ENCODE measurements at places on chromosomes 2 and 18.

- DNase-seq, result no peak
Observed at GRCh38 chr2:185082749-185083148, 484.4 kb downstream of the ZNF804A start.

DNA sequence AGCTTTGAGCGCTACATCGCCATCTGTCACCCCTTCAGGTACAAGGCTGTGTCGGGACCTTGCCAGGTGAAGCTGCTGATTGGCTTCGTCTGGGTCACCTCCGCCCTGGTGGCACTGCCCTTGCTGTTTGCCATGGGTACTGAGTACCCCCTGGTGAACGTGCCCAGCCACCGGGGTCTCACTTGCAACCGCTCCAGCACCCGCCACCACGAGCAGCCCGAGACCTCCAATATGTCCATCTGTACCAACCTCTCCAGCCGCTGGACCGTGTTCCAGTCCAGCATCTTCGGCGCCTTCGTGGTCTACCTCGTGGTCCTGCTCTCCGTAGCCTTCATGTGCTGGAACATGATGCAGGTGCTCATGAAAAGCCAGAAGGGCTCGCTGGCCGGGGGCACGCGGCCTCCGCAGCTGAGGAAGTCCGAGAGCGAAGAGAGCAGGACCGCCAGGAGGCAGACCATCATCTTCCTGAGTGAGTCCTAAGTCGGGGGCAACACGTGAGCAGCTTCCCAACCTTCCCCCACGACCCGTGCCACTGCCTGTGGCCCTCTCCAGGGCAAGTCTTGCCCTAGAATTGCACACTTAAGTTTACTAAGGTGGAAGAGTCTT, 928 bp downstream of the GPR39 start:
- no peak for DNase-seq

DNA sequence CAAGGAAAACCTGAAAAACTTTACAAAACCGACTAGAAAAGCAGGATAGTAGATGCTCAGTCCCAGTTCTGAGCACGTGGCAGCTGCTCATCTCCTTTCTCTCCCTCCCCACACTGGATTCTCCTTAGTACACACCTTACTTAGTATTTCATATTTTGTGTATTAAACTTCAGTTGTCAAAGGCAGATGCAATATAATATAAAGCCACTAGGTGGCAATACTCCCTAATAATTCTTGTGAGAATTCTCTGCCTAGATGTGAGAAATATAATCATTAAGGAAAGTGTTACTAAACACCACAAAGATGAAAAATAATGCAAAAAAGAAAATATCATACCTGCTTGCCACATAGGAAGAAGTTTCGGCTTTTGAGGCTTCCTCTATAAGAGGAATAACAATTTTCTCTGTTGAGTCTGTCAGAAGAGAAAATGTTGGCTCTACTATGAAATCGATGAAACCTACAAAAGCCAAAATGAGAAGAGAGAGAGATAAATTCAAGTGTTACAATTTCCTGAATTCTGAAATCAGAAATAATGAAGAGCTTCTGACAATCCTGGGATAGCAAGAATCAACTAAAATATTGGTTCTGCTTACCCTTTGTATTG, 200.6 kb downstream of the PPP1R1C start:
- DNase-seq, result no peak

GRCh38 chr2:64661741-64662169, 8.0 kb upstream of the SERTAD2 start:
- no peak for DNase-seq

- no peak for DNase-seq
Observed at GRCh38 chr2:233142355-233142897, 82.3 kb downstream of the INPP5D start.

DNA sequence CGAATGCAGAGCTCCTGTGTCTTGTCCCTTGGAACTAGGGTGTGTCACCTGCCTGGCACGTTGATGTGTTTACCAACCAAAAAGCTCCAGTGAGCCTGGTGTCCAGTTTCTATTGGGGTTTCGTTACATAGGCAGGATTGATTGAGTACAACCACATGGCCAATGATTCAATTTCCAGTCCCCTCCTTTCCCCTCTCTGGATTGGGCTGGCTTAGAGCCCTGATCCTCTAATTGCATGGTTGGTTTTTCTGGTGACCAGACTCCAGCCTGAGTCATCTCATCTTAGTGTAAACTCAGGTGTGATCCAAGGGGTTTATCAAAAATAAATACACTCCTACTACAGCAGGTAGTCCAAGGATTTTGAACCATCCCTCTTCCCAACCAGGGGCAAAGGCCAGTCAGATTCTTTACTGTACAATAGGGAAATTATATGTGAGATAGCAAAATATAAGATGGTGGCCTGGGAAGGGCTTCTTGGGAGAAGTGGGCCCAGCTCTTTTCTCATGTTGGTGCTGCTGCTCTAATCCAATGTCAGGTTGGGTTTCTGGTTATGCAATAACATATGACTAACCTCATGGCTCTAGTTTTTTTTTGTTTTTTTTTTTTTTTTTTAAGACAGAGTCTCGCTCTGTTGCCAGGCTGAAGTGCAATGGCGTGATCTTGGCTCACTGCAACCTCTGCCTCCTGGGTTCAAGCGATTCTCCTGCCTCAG, 64.7 kb upstream of the MGAT5 start:
- DNase-seq, result no peak

GRCh38 chr2:34912084-34912483, 1313.0 kb upstream of the FAM98A start:
- no peak for DNase-seq
